RWPE2 (cell line): ENCODE measurements at places on chromosomes 12 and 14.

GRCh38 chr12:92505254-92506231 is 197.2 kb upstream of the PLEKHG7 start:
- no peak for DNase-seq

- no peak for DNase-seq
These were observed 76.2 kb upstream of the FRMD6 start for GRCh38 chr14:51575349-51576116.

GRCh38 chr12:124518051-124518932 is 49.1 kb downstream of the NCOR2 start:
- peak; percentile 95 for DNase-seq

- no peak for DNase-seq
These were observed 136.5 kb downstream of the SPTSSA start for GRCh38 chr14:34325493-34325892.

- no peak for DNase-seq
These were observed 2.0 kb upstream of the FKBP11 start for GRCh38 chr12:48927261-48927660.

DNA sequence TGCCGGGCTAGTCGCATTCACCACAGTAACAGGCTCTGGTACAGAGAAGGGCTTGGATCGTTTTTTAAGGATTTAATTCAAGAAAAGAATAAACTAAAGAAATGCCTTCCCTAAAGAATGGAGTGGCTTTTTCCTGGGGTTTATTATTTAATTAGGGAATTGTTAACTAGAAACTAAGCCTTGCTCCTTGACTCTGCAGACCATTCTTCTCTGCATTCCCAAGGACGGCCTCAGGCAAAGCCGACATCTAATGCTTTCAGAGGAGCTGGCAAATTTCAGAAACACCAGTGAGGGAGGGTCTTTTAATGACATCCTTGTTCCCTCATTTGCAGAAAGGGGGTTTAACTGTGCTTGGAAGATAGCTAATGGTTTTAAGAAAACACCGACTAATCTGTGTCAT is 174.0 kb downstream of the EGLN3 start:
- no peak for DNase-seq

GRCh38 chr14:54688229-54688628 is 121.3 kb downstream of the SAMD4A start:
- DNase-seq = no peak

- no peak for DNase-seq
These were observed 3.4 kb upstream of the DHH start for GRCh38 chr12:49098035-49098451.

GRCh38 chr12:47408171-47408871 is 297.5 kb downstream of the RPAP3 start:
- DNase-seq = no peak

- DNase-seq = no peak
These were observed 106.6 kb upstream of the ATP2B1 start for GRCh38 chr12:89815225-89815624.

DNA sequence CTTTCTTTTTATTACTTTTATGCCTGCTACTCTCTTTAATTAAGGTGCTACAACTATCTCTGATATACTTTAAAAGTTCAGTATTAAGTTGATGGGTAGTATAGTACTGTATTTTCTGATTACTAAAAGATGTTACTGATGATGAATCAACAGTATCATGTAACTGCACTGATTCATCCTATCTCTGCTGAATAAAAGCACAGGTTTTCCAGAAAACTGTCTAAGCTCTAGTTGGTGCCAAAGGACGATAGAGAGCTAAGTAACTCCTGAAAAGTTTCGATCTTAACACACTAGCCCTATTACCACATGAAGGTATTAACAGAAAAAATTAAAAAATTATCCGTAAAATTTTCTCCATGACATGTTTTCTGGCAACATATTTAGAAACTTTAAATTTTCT is 2.1 kb downstream of the SCAF11 start:
- DNase-seq = no peak

GRCh38 chr14:50041980-50042379 is 74.4 kb downstream of the VCPKMT start:
- DNase-seq = no peak

DNA sequence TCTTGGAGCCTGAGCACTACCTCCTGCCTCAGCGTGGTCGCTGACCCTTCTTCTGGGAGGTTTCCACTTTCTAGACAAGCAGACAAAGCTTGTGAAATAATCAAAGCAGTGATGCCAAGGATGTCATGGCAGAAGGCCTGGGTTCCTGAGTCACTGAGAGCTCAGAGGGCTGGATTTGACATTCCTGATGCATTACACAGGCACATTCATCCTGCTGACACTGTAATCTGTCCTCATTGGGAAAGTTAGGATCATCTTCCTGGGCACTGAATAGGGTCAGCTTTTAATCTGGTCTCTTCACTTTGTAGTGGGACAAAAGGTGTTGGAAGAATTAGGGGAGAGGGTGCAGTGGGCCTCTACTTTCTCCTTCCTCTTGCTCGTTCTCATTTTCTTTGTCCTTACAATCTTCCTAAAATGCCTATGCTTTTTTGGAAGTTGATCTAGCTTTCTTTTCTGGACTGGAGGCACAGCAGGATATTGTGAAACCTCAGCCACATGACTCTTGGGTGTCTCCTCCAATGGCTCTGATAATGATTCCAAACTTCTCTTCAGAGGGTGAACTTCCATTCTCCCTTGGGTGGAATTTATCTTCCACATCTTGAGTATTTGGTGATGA is 29.6 kb downstream of the EEA1 start:
- peak; percentile 82 for DNase-seq

- no peak for DNase-seq
These were observed 192.3 kb downstream of the NUAK1 start for GRCh38 chr12:105946493-105946901.
